ENCODE measurements at places on chromosomes 5 and 9. TPM values are rescaled to one million over a fixed set of nuclear protein-coding genes. Genes with fewer than 3 reads are reported as not detected.

The NPM1 gene
- 860 TPM for polyA plus RNA-seq

The FCN1 gene
- 3.8 TPM for polyA plus RNA-seq

The IFNA2 gene
- not detected for polyA plus RNA-seq

The ITGA2 gene
- 7.3 TPM for polyA plus RNA-seq

The C5orf63 gene
- 6.0 TPM for polyA plus RNA-seq

The SLC44A1 gene
- 16.9 TPM for polyA plus RNA-seq

The GPX3 gene
- 64.9 TPM for polyA plus RNA-seq

The GLDC gene
- polyA plus RNA-seq, result 1.3 TPM

The STPG3 gene
- polyA plus RNA-seq, result not detected

The LIX1 gene
- polyA plus RNA-seq, result 4.2 TPM

The GFRA3 gene
- polyA plus RNA-seq, result 2.8 TPM

The ATOX1 gene
- polyA plus RNA-seq, result 44.0 TPM

The SPATA31D4 gene
- not detected for polyA plus RNA-seq

The LHX6 gene
- polyA plus RNA-seq, result 7.7 TPM

The FLT4 gene
- 9.2 TPM for polyA plus RNA-seq

The GOLGA1 gene
- 12.0 TPM for polyA plus RNA-seq

The C9orf153 gene
- 0.22 TPM for polyA plus RNA-seq

The TIMD4 gene
- polyA plus RNA-seq, result 2.0 TPM

The NR4A3 gene
- 0.92 TPM for polyA plus RNA-seq

The ECM2 gene
- 18.0 TPM for polyA plus RNA-seq

Measured in hindlimb muscle (tissue), 1 donor.